ENCODE measurements at places on chromosomes 7 and 10.

GRCh38 chr10:99681553-99681952 is 22.2 kb downstream of the ENTPD7 start:
- DNase-seq = no peak

DNA sequence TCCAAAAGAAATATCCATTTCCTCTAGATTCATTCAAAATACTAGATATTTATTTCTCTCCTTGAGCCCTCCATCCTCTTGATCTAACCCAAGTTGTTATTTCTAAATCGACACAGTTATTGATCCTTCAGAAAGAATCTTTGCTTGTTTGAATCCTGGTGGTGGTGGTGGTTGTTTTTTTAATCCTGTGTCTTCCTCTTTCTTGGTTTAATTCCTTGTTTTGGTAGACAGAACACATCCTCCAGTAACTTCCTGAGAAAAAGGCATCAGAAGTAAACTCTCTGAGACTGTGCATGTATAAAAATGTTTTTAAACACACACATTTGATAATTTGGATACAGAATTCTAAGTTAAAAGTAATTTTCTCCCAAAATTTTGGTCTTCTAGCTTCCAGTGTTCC is 49.9 kb downstream of the SIRT1 start:
- no peak for DNase-seq

DNA sequence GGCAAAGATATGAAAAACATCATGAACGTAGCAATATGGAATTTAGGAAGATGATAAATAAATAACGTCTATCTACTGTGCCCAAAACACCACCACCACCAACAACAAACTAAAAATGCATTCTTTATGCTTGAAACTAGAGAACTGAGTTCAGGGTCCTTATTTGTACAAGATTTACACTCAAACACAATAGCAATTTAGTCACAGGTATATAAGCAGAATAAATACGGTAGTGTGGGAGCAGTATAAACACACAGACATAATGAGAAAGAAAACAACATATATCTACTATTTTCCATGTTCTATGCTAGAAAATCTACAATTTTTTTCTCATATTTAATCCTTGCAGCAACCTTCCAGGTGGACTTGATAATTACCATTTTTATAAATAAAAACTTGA is 64.3 kb downstream of the ARL4A start:
- DNase-seq = no peak

DNA sequence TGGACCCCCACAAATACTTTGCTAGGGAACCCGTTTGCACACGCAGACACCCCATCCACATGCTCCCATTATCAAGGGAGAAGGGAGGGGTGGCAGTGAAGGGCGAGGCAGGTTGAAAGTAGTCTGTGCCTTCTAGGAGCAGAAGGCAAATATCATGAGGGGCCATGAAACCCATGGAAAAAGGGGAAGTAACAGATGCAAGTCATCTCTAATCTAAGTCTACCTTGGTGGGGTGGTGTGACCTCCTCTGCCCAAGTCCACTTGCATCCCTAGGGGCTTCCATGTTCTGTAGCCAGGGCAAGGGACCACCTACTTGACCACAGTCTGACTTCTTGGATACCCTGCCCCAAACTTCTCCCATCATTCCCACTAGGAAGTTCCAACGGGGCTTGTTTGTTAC is 5.5 kb downstream of the GIMAP6 start:
- DNase-seq = no peak

GRCh38 chr7:129203050-129203741 is 14.8 kb downstream of the SMO start:
- DNase-seq = no peak

DNA sequence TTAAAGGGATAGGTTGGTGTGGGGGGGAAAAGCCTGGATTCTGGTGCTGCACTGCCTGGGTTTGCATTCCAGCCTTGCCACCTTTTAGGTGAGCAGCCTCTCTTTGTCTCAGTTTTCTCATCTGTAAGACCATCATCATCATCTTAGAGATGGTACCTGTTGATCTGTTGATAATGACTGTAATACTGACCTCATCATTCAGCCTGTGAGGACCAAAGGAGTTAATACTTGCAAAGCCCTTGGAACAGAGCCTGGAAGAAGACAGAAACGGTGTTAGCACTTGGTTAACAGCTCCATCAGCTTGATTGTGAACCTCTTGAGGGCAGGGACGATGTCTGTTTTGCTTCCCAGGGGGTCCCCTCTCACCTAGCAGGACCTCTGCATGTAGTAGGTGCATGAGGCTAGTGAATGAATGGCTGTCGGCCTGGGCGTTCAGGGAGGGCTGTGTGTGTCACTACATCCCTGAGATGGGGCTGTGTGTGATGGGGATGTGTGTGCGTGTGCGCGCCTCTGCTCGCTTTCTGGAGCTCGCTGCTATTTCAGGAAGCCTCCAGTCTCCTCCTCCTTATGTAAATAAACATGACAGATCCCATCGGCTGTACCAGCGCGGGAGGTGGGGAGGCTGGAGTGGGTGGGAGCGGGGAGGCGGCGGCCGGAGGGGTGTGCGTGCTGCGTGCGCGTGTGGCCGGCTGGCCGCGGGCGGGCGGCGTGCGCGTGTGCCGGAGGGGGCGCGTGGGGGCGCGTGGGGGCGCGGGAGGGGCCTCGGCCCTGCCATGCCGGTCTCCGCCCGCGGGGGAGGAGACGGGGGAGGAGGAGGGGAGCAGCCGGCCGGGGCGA is 61.2 kb downstream of the NEURL1 start:
- no peak for DNase-seq
